Activated T-helper 17 cell treated with anti-CD3 and anti-CD28 coated beads, Interleukin-2, amount 50 U/mL, for 72 hours (primary cell): ENCODE measurements at places on chromosomes 7 and 10. TPM values are rescaled to one million over a fixed set of nuclear protein-coding genes. Genes with fewer than 3 reads are reported as not detected.

OR6B1 gene
- not detected for total RNA-seq

DNA sequence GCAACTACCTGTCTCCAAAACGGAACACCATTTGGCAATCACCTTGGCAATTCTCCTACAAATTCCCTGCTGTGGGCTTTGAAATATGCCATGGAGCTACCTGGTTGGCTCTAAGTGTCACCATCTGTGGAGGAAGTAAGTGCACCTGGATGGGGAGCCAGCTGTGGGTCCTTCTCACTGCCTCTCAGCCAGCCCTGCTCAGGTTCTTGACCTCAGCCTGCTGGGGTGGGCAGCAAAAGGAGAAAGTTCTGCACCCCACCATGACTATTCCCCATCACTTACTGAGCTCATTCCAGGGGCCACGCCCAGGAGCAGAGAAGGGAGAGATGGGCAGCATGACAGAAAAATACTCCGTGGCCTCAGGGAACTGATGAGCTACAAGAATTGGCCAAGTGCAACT lies 158.7 kb downstream of the TNS3 start:
- ATAC-seq = no peak

LRRTM3 gene
- total RNA-seq = 0.17 TPM

DNA sequence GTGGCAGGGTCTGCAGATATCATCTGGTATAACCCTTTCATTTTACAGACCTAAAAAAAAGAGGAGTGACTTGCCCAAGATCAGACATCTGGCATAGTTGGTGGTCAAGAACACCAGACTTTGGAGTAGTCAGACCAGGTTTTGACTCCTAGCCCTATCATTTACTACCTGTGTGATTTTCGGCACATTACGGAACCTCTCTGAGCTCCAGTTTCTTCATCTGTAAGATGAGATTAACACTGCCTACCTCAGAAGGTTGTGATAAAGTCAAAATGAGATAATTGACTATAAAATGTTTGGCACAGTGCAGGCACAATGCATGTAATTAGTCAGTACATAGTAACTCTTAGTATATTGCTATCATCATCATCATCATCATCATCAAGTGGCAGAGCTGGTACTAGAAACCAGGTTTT lies 1.2 kb downstream of the STRIP2 start:
- ATAC-seq = peak; percentile 22
